ENCODE measurements at places on chromosomes 5 and 9. TPM values are rescaled to one million over a fixed set of nuclear protein-coding genes. Genes with fewer than 3 reads are reported as not detected.

DNA sequence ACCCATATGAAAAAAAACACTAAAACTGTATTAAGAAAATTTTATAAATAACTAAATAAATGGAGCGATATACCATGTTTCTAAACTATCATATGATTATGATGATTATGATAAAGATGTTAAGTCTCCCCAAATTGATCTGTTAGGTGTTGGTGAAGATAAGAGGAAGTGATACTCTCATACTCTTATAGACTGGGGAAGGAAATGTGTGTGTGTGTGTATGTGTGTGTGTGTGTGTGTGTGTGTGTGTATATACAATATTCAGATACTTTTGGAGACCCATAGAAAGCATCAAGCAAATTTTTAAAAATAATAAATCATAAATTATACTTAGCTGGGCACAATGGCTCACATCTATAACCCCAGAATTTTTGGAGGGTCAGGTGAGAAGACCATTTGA lies 62.9 kb downstream of the TMEM232 start:
- DNase-seq = no peak

DNA sequence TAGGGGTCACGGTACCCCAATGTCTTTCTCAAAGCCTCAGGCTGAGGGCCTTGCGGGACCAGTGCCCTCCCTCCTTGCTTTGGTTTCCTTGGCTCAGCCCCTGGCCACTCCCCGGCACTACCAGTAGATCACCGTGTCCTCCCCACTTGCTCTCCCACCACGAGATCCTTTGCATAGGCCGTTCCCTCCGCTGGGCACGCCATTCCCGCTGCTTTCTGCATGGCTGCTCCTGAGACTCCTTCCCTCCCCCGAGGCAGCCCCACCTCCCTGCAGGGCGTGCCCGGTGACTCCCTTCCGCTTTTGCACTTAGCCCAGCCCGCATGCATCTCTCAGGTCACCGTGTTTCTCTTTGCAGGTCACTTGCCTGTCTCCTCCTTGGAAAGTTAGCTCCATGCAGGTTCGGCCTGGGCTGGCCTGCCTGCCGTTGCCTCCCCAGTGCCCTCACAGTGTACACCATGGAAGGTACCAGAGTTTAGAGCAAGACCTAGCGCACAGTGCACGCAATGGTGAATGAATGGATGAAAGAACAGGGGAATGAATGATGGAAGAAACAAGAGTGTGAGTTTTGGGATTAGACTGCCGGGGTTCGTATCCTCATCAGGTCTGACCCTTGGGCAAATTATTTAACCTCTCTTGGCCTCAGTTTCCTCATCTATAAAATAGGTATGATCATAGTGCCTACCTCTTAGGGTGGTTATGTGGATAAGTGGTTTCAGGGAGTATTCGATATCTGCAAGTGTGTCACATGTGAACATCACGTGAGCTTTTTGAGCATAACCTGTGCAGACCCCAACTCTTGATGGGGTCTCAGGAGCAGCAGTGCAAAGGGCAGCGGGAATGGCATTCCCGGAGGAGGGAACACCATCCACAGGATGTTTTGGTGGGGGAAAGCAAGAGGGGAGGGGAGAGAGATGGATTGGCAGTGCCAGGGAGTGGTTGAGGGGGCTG lies 214.3 kb downstream of the C9orf50 start:
- peak; percentile 86 for DNase-seq

Gene MARCOL
- 3.8 TPM for total RNA-seq

GRCh38 chr5:113212244-113212920 lies 222.4 kb downstream of the TSSK1B start:
- DNase-seq = no peak

DNA sequence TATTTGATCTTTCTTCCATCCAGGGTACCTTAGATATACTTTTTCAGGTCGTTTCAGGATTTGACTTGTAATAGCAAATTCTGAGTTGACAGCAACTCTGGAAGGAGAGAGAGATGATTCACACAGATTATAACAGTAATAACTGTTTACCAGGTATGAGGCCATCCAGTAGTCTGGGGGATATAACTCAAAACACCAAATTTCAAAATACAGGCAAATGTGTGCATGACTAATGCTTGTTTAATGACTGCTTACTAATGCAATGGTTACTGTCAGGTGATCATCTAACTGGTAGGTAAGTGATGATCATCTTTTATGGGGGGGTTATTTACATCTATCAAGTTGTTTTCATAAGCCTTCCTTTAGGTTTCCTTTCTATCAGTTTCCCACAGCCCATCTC lies 412.3 kb downstream of the MAT2B start:
- no peak for DNase-seq

DNA sequence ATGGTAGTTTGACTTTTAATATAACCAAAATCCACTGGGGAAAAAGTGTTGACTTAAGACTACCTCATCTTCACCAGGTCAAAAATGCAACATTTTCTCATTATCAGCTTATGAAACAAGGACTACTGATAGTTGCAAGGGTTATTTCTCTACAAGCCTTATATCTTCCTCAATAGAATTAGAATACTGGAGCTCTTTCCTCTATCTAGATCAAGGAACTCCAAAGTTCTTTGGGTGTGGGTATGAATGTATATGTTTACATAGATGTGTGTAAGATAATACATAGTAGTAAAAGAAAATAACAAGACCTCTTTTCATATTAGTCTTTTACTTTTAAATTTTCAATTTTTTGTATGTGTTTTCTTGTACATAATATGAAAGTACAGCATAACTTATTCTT lies 244.5 kb downstream of the MLLT3 start:
- no peak for DNase-seq

- no peak for DNase-seq
Measured at GRCh38 chr5:141762790-141763368, 80.8 kb upstream of the ARAP3 start.

Gene CDH6
- total RNA-seq = not detected

Gene KCNV2
- not detected for total RNA-seq

GRCh38 chr5:89443508-89443907 lies 560.5 kb upstream of the MEF2C start:
- DNase-seq = no peak

Data from NCI-H460 (cell line).